Stomach (tissue), 19 donors: ENCODE measurements at places on chromosomes 3 and 15.

GRCh38 chr3:117346901-117347300 is 637.3 kb downstream of the TUSC7 start:
- peak; percentile 7 for DNase-seq

- peak; percentile 43 for DNase-seq
Measured at GRCh38 chr15:44710236-44711095, 657 bp downstream of the PATL2 start.

DNA sequence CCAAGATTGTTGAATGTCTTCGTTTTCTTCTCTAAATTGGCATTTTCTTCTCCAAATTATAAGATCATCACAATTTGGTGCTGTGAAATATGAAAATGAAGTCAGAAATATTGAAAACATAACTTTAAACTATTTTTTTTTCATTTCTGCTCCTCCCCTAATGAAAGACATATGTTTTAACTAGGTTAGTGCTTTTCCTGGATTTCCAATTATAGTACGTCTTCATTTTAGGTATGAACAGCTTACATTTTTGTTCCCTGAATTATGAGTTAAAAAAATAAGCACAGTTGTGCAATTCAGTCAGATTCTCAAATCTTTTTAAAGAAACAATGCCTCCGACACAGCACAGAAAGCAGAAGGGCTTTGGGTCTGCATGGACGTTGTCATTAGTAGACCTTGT is 83.5 kb upstream of the CFAP20DC start:
- DNase-seq = no peak

GRCh38 chr3:139231555-139232281 is 112.1 kb upstream of the MRPS22 start:
- DNase-seq = no peak

- no peak for DNase-seq
Measured at GRCh38 chr3:25719321-25719720, 54.6 kb upstream of the TOP2B start.
